NCI-H2107 (cell line): ENCODE measurements at places on chromosomes 7 and 10.
A peak's percentile ranks its signal among the peaks of the same experiment; 100 is the strongest.

DNA sequence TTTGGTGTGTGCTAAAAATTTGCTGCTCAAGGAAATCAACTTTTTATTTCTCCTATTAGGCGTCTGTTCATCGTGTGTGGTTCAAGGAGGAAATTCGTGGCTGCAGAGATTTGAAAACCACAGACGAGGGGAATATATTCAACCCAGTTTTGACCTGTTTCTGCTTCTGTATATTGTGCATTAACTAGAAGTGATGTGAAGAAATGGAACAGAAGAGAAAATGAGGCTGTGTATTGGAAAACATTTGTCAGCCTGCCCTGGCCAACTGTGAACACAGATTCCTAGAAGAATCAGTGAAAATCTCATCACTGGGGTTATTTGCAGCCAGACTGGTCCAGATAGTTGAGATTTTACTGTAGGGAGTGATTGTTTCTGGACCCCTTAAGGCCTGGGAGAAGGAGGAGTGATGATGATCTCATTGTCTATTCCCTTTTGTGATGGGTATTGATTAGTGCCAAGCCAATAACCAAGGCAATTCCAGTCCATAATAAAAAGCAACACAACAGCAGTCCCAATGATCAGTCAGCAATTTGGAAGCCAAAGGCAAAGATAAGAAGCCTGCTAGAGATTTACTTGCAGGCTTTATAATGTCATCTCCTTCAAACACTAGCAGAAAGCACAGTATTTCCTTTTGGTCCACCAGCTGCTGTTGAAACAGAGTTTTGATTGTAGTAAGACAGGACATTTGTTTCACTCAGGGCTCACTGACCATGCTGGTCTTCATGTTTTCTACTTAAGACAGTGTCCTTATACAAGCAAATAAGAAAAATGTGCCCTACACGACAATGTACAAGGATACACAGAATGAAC is 339.4 kb downstream of the PRPF18 start:
- DNase-seq = no peak

DNA sequence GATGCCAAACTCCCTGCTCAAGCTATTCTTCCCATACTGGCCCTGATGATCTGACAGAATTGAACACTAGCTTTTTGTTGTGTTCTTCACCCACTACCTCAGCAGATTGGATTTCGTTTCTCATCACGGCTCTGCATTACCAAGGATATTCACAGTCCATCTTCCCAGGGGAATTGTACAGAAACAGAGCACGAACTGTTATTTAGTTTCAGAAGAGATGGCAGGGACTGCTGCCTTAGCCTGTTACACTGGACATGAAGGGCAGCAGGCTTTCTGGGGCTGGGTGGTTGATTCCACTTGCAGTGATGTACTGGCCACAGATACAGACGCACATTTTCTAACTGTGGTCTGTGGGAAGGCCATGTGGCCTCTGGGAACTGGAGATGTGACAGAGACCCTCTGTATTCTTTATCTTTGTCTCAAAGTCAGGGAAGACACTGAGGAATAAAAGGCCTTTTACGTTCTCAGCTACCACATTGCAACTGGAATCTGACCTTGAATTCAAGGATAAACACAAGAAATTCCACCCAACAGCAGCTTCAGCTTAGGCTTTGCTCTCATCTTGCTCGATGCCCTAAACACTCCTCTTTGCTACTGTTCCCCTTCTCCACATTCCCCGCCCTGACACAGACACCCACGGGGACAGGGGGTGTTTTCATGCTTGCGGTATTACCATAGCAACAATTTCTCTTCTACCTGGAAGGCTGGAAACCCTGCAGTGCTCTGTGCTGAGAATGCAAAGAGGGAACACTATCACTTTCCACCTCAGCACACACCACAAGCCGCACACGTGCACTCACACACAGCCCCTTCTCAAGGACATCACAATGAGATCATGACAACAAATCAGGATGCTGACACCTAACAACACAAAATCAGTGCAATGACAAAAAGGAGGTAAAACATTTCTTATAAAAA is 81.7 kb downstream of the RNF216 start:
- DNase-seq = peak; percentile 83

DNA sequence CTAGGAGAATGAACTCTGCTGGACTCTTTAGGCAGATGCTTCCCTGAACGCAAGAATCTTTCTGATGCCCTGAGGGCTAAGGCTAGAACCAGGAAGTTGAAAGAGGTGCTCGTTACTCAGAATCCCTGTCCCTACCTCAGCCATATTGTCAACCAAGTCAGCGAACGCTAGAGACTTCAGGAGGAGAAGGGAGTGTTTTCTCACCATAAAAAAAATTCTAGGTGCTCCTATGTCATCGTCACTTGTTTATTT is 359.4 kb downstream of the PRPF18 start:
- DNase-seq = no peak

DNA sequence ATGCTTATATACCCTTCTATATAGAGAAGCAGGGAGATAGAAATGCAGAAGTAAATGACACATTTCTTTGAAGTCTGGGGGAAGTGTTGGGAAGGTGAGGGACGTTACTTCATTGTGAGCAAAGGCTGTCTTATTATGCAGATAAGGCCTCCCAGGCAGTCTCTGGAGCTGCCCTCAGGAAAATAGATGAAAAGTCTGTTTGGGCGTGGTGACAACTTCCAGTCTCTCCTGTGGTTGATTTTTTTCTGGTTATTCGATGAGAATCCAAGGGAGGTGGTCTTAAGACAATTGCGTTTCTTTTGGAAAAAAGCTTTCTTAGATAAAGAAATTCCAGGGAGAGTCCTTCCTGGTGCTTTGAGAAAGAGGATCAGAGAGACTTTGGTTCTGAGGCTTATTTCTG is 84.0 kb downstream of the NEUROD6 start:
- no peak for DNase-seq

DNA sequence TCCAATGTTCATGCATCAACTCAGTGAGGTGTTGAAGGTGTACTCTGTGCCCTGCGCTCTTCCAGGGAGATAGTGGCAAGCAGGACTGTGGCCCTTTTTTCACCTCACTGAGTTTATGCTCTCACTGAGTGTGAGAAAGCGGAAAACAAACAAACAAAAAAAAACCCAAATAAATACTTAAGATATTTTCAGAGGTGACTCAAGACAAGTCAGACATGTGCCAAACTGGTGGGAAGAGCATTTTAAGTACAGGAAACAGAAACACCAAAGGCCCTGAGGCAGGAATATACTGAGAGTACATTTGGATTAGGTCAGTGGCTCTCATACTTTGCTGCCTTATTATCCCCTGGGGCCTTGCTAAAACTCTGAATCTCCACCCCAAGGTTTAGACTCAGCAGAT is 111.9 kb upstream of the IGFBP3 start:
- no peak for DNase-seq

DNA sequence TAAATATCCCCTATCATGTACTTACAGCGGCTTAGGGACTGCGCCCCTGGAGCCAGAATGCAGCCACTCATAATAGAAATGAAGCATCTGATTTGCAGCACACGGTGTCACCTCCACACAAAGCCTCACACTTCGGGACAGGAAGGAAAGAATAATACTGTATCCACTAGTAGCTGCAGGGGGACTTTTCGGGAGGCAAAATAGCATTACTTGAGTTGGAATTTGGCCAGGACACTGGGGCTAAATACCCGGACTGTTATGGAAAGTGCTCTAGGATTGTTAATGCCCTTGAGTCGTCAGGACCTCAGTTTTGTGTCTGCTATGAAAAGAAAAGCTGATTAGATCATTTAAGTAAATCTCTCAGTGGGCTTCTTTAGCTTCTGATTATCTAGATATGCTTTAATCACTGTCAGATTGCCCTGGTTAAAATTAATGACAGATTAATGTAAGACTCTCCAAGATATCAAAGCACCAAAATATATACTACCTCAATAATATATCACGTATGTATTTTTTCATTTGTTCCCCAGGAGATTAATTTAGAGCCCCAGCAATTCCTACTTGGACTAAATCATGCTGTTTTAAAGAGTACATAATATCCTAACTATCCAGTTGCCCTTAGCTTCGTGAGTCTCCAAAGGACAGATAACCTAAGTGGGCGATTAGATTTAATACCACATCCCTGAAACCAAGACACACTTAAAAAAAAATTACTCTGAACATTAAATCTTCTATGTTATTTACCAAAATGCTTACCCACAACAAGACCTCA is 173.0 kb upstream of the NEBL start:
- DNase-seq = no peak

GRCh38 chr7:74417419-74417971 is 36.2 kb upstream of the GTF2IRD1 start:
- DNase-seq = peak; percentile 49

DNA sequence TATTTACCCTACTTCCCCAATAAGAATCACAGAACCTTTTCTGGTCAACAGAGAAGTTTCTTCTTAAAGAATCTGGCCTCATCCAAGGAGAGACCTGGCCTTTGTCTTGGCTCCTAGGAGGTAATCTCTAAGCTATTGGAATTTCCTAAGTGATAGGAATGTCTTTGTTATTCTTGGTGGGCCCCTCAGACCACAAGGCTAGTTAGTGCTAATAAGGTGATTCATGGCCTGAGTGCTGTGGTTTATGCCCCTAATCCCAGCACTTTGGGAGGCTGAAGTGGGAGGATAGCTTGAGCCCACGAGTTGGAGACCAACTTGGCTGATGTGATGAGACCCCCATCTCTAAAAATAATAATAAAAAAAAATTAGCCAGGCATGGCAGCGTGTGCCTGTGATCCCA is 60.0 kb upstream of the CYP2C18 start:
- no peak for DNase-seq

- DNase-seq = no peak
Observed at GRCh38 chr7:119256001-119256400, 1017.0 kb upstream of the KCND2 start.

- DNase-seq = no peak
Observed at GRCh38 chr10:120457431-120458172, 575 bp downstream of the PLPP4 start.

- no peak for DNase-seq
Observed at GRCh38 chr10:102222797-102223196, 3.3 kb upstream of the ELOVL3 start.

GRCh38 chr7:151051108-151051507 is 2.8 kb downstream of the ASIC3 start:
- DNase-seq = no peak

DNA sequence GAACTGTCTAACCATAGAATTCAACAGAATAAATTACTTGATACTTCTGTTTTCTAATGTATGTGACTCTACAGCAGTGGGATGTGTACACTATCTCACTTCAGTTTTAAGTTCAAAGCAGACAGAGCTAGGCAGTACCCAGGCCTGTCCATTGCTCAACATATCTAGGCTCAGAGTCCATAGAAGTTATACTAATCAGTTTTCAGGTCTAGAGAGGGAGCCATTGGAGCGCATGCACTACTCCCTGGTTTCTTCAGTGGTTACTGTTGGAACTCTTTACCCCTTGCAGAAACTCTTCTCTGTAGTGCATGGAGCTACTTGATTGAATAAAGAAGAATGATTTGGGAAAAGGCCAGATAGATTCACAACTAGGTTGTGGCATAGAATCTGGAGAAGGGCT is 4.4 kb downstream of the CD36 start:
- no peak for DNase-seq

DNA sequence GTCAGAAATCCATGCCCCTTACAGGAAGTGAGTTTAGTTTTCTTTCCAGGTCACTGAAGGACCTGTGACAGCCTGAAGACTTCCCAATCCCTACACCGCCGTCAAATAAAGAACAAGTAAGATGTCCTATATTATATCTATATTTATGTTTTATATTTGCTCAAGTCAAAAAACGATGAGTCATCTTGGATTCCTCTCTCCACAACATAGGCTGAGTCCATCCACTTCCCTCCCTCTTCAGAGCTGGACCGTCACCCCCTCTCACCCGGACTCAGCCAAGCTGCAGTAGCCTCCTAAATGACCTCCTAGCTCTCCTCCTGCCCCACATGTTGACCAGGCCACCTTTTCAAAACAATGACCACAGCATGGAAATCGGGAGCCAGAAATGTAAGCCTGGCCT is 53.5 kb downstream of the GLI3 start:
- no peak for DNase-seq

GRCh38 chr10:3811291-3811870 is 26.4 kb upstream of the KLF6 start:
- DNase-seq = no peak

DNA sequence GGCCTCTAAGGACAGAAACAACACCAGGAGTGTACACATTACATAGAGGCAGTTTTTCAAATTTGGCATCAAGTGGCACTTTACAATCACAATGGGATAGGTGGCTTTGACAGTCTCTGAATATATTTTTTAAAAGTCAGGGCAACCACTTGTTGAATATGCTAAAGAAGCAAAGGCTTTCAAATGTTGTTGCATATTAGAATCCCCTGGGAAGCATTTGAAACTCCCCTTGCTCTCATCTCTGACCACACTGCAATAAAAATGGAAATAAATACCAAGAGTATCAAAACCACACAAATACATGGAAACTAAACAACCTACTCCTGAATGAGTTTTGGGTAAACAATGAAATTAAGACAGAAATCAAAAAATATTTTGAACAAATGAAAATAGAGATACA is 106.5 kb upstream of the RAB11FIP2 start:
- no peak for DNase-seq

GRCh38 chr10:80259405-80259871 is 30.0 kb downstream of the MAT1A start:
- DNase-seq = no peak

DNA sequence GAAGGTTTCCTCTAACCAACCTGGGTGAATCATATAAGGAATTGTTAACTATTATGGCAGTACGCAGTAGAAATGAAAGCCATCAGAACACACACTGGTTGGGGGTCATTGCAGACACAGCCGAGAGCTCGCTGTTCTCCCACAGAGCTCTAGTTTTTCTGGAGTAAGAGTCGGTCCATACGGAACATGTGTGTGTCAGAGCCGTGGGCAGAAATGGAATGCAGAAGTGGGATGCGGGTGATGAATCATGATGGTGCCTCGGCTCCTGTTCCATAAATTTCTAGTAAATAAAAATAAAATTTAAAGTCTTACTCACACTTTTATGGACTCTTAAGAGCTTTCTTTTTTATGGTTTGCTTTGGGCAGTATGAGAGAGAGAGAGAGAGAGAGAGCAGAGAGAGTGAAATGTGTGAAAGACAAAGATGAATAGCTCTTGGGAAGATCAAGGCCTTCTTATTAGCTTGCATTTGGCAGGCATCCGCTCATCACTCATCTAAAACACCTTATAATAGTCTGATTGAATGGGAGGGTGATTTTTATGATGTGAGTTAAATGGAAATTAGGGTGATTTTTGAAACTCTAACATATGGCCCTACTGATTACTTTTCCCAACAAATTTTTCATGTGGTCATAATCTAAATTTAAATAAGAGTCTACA is 98.8 kb upstream of the PFKP start:
- DNase-seq = no peak

- DNase-seq = no peak
Observed at GRCh38 chr10:5666841-5667630, 641 bp upstream of the ASB13 start.

DNA sequence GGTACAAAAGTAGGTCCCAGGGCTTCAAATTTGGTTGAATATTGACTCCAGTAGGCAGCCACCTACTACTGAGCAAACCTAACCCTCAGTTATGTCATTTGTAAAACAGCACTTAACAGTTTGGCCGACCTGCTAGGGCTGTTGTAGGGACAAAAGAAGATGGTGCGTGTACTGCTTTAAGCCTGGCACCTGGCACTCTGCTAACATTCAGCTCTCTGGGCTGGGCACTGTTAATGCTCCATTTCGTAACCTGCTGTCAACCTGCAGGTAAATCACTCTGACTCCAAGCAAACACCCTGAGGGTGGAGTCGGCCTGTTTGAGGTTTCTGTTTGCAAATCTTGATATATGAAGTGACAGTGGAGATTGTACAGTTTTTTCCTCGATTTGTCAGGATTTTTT is 7.2 kb downstream of the ZKSCAN1 start:
- peak; percentile 12 for DNase-seq
